ENCODE measurements at places on chromosomes 4 and X.

DNA sequence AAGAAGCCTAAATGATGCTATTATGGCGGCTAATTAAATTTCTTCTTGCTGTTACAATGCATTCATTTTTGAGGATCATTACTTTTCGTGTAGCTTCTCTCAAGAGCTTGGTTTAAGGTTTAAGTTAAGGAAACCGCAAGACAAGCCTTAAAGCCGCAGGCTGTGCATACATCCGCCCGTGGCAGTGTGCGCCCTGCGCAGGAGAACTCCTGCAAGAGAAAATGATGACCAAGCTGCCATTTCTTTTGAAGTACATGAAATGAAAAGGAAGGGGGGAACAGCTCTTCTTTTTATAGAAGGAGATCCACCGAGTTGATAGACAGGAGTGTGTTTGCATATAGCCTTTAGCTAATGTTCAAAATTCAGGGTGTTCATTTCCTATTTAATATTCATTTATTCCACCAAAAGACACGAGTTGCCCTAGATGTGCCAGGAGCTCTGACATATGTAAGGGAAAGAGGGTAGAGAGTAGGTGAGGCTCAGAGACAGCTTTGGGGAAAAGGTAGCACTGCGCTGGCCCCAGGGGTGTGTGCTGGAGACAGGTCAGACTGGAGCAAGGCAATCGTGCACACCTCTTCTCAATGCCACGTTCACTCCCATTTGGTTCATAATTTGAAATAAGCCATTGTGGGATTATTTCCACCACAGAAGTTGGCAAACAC lies 112.1 kb upstream of the LDB2 start:
- no peak for DNase-seq

DNA sequence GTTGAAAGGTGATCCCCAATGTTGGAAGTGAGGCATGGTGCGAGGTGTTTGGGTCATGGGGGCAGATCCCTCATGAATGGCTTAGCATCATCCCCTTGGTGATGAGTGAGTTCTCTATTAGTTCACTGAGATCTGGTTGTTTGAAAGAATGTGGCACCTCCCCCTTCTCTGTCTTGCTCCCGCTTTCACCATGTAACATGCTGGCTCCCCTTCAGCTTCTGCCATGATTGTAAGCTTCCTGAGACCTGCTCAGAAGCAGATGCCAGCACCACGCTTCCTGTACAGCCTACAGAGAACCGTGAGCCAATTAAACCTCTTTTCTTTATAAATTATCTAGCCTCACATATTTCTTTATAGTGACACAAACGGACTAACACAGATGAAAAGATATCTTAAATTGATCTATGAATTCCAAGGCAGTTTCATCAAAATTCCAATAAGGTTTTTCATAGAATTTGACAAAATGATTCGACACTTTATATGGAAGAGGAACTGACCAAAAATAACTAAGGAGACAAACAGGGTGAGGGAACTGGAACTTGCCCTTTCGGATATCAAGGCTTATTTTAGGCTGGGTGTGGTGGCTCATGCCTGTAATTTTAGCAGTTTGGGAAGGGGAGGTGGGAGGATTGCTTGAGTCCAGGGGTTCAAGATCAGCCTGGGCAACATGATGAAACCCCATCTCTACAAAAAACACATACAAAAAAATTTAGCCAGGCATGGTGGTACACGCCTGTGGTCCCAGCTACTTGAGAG lies 56.9 kb upstream of the OGT start:
- DNase-seq, result no peak

DNA sequence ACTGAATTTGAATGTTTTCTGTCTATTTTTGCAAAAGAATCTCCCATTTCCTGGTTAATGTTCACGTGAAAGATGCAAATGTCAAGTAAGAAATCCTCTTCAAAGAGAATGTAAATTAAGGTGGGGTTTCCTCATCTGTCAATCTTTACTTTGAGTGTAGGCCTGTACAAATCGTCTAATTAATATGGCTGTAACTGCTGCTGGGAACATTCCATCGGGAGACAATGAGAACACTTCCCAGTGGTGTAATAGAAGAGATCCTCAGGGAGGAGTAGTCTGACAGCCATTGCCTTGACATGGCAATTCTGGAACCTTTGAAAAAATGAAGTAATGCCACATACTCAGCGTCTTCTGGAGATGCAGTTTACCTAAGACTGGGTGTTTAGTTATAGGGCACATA lies 3.7 kb downstream of the EREG start:
- no peak for DNase-seq

DNA sequence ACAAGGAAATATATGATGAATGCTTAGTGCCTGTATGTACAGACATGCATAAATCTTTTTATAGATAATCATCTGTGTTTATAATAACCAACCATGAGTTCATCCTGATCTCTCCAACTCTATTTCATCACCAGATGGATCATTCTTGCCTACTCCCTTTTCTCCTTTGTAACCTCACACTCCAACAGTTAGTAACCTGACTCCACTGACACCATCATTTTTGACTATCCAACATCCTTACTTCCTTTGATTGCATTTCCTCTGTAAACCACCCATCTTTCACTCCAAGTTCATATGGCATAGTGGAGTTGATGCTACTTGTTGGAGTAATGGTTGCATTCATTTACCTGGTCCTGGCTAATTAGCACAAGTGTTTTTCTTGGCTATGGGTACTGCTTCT lies 170.6 kb downstream of the ZNF330 start:
- DNase-seq, result no peak

DNA sequence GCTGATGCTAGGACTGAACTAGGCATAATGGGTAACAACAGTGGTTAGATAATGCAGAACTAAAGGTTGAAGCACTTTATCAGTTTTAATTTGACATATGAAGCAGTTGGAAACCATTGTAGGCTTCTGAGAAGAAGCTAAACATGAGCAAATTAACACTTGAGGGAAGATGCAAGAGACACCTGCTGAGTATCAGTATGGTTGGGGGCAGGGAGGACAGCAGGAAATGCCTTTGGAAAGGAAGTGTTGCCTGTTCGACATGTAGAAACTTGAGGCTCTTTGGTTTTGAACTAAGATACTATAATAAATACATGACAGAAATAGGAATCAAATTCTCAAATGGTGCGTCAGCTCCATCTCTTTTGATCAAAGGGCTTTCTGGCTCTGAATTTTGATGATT lies 115.6 kb downstream of the FHIP1A start:
- no peak for DNase-seq

GRCh38 chr4:25532591-25532990 lies 123.1 kb upstream of the SLC34A2 start:
- no peak for DNase-seq

- DNase-seq, result no peak
Measured at GRCh38 chr4:8073206-8073863, 85.3 kb downstream of the ABLIM2 start.

DNA sequence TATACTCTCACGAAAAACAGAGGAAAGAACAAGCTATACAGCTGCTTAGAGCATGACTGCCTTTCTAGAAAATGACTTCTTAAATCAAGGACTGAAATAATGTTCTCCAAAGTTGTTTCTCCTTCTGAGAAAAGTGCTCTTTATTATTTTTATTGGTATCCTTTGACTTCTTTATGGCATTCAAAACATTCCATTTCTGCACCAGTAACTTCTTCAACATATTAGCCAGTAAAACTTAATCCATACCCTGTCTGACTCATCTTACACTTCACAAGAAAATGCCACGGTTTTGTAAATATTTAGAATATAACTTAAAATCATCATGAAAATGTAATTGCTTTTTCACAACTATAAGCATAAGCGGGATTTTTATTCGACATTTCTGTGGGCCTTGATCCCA lies 180.4 kb downstream of the NR3C2 start:
- DNase-seq, result no peak

GRCh38 chr4:90842960-90843359 lies 715.8 kb downstream of the CCSER1 start:
- DNase-seq, result no peak

GRCh38 chrX:136159611-136160025 lies 12.3 kb downstream of the FHL1 start:
- no peak for DNase-seq

DNA sequence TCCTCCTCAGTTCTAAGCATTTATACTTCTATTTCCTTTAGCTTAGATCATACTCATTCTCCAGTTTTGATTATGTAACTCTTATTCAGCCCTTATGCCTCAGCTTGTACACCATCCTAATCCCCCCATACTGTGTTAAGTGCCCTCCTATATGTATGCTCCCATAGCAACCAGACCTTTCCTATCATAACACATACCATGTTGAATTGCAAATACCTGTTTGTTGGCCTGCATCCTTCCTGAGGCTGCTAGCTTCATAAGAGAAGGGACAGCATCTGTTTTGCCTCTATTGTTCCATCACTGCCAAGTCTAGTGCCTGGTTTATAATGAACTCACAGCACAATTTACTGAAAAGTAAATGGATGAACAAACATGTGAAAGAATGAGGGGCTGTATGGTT lies 443.7 kb downstream of the CENPC start:
- DNase-seq, result no peak

DNA sequence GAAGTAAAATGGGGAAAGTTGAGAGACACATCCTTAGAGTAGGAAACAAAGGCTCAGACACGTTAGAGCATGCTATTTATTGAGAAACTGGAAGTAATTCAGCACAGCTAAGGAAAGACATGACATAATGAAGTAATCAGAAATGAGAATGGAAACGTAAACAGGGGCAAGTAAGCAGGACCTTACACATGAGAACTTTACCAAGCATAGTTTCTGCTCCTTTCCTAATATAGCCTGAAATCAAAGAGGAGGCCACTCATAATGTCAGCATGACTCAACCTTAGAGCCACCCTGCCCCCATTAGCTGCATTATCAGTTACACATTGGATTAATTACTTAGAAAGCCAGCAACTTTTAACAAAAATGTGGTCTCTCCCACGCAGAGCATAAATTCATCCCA lies 558.3 kb upstream of the GRIA3 start:
- DNase-seq, result no peak

DNA sequence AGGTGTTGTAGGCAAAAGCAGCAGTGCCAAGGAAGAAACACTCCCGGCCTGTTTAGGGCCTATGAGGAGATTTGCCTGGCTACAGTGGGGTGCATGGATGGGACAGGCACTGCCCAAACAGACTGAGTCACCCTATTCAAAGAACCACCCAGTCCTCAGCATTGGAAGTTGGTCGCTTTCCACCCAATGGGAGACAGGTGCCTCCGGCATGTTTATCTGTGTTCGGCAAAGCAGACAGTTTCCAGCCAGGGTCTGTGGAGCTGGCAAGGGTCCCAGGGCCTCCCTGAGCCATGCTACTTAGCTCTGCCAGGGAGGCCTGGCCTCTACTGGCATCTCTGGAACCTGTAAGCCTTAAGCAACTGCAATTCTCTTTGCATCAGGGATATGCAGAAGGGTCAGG lies 165.1 kb upstream of the ATP6AP2 start:
- DNase-seq, result peak; percentile 0

DNA sequence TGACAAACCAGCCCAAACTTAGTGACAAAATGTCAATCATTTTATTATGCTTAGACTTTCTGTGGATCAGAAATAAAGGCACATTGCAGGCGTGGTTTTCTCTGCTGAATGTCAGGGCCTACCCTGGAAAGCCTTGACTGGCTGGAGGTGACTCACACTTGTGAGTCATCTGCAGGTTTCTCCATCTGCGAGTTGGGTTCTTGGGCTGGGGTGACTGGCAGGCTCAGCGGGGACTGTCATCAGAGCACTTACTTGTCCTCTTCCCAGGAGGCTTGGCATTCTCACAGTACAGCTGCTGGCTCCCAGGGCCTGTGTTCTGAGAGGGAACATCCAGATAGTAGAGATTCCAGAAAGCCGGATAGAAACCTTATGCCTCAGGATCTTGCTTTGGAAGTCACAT lies 153.8 kb upstream of the AGA start:
- DNase-seq, result no peak

DNA sequence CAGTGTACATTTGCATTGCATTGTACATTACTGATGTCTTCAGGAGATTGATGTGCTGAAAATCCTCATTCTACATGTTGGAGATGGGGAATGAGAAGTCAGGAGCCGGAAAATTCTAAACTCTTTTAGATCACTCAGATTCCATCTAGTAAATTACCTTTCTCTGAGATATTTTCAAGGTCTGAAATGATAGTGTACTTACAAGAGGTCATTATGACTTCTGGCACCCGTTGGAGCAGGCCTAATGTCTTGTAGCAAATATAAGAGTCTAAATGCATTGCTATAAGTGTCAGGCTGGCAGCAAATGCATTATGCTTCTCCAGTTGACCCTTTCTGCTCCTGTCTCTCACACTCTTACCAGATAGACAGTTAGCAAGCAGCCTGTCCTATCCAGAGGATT lies 692.8 kb downstream of the GRID2 start:
- no peak for DNase-seq

- DNase-seq, result no peak
Measured at GRCh38 chr4:10047967-10048366, 26.7 kb upstream of the SLC2A9 start.

- no peak for DNase-seq
Measured at GRCh38 chr4:98967786-98968329, 27.7 kb upstream of the METAP1 start.

Data from COR-L47 (cell line).